ENCODE measurements at places on chromosomes 16 and 17. TPM values are rescaled to one million over a fixed set of nuclear protein-coding genes. Genes with fewer than 3 reads are reported as not detected.

The HNF1B gene
- total RNA-seq, result not detected

The SPIRE2 gene
- 6.9 TPM for total RNA-seq

The ACBD4 gene
- 10.5 TPM for total RNA-seq

The CTRB1 gene
- total RNA-seq, result not detected

The STH gene
- total RNA-seq, result not detected

The CCL7 gene
- total RNA-seq, result not detected

The MEAK7 gene
- total RNA-seq, result 21.5 TPM

The ABHD15 gene
- total RNA-seq, result 2.5 TPM

The TLCD1 gene
- 50.7 TPM for total RNA-seq

The CYTH1 gene
- total RNA-seq, result 9.7 TPM

The SLC7A6OS gene
- total RNA-seq, result 21.1 TPM

- H3K27me3 ChIP-seq, result no peaks in the 10 kb centered on the region
- DNase-seq, result no peak
- H3K4me1 ChIP-seq, result no peaks in the 10 kb centered on the region
- H3K4me3 ChIP-seq, result no peak overlapping the region
- peaks cover 38% of the 10 kb centered on the region for H3K36me3 ChIP-seq
These were observed 32.6 kb downstream of the MED13 start for GRCh38 chr17:62032480-62032879.

DNA sequence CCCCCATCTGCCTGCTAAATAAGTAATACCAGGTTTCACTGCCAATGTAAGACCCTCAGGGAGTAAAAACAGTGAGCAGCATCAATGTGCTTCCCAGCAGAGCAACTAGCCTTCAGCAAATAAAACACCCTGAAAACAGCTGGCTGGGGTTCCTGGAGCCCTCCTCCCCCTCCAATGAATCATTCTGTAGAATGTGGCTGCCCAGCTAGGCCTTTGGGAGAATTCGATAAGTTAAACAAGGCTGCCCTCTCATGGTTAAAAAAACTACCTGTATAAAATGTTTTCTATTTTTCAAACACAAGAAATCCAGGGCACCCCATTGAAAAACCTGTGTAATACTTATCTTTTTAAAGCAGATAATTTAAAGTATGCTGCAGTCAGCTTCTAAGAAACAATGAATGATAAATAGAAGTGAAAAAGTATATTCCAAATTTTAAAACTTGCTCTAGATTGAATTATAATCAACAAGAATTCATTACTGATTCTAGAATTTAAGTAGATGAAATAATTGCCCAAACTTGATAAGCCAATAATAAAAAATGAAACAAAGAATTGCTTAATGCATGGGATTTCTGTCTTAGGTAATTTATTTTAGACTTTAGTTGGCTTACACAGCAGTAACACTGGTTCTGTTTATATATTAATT, 9.4 kb upstream of the TOM1L1 start:
- no peaks in the 10 kb centered on the region for H3K36me3 ChIP-seq
- no peak overlapping the region for H3K27ac ChIP-seq
- H3K4me3 ChIP-seq, result no peak overlapping the region
- no peaks in the 10 kb centered on the region for H3K27me3 ChIP-seq
- no peaks in the 10 kb centered on the region for H3K4me1 ChIP-seq

DNA sequence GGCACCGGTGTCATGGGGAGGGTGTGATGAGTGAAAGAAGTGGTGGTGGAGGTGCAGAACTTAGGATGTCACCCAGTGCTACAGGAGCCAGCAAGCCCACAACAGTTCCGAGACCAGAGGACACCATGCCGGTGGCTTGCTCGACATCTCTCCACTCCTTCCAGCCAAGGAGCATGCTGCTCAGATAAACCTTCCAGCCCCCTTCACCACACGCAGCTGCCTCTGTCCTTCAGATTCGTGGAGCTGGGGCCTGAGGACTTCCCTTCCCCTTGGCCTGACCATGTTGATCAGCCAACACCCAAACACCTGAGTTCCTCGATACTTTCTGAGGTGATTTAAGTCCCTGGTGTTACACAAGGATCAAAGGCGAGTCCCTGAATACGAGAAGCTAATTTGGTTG, 188.8 kb upstream of the FOXF1 start:
- H3K36me3 ChIP-seq, result no peaks in the 10 kb centered on the region
- H3K27ac ChIP-seq, result no peak overlapping the region
- H3K4me3 ChIP-seq, result no peak overlapping the region
- no peak for DNase-seq
- no peaks in the 10 kb centered on the region for H3K4me1 ChIP-seq

- DNase-seq, result no peak
- H3K36me3 ChIP-seq, result no peaks in the 10 kb centered on the region
- no peak overlapping the region for H3K4me3 ChIP-seq
These were observed 13.9 kb downstream of the NGFR start for GRCh38 chr17:49508866-49509587.

GRCh38 chr17:76537288-76537577, 276 bp downstream of the CYGB start:
- peak overlapping the region; percentile 67 for H3K4me3 ChIP-seq
- DNase-seq, result peak; percentile 69
- peaks cover 20% of the 10 kb centered on the region for H3K27me3 ChIP-seq
- H3K4me1 ChIP-seq, result peaks cover 2% of the 10 kb centered on the region
- no peaks in the 10 kb centered on the region for H3K36me3 ChIP-seq

GRCh38 chr17:55005520-55005919, 37.0 kb downstream of the STXBP4 start:
- no peaks in the 10 kb centered on the region for H3K4me1 ChIP-seq
- no peaks in the 10 kb centered on the region for H3K27me3 ChIP-seq
- H3K36me3 ChIP-seq, result no peaks in the 10 kb centered on the region
- no peak overlapping the region for H3K4me3 ChIP-seq

DNA sequence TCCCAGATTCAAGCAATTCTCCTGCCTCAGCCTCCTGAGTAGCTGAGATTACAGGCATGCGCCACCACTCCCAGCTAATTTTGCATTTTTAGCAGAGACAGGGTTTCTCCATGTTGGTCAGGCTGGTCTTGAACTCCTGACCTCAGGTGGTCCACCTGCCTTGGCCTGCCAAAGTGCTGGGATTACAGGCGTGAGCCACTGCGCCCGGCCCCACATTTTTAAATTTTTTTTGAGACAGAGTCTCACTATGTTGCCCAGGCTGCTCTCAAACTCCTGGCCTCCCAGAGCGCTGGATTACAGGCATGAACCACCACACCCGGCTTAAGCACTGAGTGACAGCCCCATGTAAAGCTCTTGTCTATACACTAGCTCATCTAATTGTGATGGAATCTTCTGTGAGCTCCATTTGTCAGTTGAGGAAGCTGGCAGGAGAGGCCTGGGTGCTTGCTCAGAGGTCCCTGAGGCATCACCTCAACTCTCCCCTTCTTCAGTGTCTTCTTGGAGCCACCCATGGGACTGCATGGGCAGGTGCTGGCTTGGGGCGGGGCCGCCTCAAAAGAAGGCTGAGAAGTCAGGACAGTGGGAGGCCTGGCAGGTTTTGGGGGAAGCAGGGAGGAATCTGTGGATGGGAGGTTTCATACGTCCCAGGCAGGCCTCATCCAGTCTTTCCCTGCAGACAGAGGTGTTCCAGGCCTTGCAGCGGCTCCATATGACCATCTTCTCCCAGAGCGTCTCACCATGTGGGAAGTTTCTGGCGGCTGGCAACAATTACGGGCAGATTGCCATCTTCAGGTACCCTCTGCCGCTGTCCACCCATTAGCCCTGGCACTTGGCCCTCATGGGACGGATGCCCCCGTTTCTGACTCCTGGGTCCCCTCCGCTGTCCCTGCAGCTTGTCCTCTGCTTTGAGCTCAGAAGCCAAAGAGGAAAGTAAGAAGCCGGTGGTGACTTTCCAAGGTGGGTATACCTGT, 1.5 kb downstream of the THOC6 start:
- peak overlapping the region; percentile 10 for H3K4me3 ChIP-seq
- peak; percentile 23 for DNase-seq
- H3K27ac ChIP-seq, result no peak overlapping the region
- peaks cover 2% of the 10 kb centered on the region for H3K4me1 ChIP-seq
- H3K27me3 ChIP-seq, result no peaks in the 10 kb centered on the region

DNA sequence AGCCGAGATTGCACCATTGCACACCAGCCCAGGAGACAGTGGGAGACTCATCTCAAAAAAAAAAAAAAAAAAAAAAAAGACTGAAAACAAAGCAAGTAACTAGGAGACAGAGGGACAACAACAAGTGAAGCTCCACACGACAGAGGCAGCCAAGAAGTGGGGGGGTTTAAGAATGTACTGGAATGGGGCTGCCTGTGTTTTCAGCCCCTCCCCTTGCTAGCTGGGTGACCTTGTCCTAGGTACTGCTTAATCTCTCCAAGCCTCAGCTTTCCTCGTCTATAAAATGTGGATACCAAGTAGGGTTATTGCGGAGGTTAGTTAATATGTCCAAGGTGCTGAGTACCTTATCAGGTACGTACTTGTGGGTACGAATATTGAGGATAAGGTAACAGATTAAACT, 163.8 kb upstream of the CACNG5 start:
- DNase-seq, result no peak
- no peaks in the 10 kb centered on the region for H3K4me1 ChIP-seq
- H3K4me3 ChIP-seq, result no peak overlapping the region
- H3K36me3 ChIP-seq, result no peaks in the 10 kb centered on the region
- H3K27ac ChIP-seq, result no peak overlapping the region

DNA sequence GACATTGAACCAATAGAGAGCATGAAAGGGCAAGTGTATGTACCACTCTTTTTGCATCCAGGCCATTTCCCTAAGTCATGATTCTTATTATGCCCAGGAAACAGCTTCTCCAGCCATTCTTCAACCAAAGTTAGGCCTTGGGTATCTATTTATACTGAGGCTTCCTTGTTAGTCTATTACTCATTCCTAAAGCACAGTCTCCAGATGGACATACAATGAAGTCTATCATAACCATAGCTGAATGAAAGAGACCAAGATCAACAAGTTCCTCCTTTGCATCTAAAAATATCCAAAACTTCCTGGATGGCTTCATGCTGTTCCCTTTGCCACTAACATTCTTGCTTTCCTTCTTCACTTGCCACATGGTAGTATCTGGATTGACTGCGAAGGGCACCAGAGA, 265.9 kb downstream of the CDH8 start:
- H3K27me3 ChIP-seq, result no peaks in the 10 kb centered on the region
- no peak overlapping the region for H3K4me3 ChIP-seq
- H3K4me1 ChIP-seq, result peaks cover 2% of the 10 kb centered on the region
- H3K36me3 ChIP-seq, result no peaks in the 10 kb centered on the region

DNA sequence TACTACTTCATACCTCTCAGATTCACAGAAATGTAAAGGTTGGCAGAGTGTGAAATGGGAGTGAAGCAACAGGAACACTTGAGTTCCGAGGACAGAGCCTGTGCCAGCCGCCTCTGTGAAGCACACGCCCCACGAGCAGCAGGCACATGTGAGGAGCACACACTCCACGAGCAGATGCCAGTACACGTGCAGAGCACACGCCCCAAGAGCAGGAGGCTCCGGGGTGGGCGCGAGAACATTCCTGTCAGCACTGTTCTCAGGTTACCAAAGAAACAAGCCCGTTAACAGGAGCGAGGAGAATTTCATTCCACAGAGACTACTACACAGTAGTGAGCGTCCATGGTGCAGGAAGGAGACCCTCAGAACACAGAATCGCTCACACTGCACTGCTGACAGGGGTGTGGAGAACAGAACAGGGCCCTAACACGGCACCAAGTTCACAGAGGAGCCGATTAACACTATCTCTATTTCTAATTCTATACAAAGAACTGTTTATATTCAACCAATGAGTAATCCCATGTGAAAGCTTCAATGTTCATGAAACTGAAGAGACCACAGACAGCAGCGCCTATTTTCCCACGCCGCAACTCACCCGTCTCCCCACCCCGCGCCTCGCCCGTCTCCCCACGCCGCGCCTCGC, 40.1 kb downstream of the KLHDC4 start:
- DNase-seq, result no peak
- peaks cover 85% of the 10 kb centered on the region for H3K36me3 ChIP-seq
- H3K4me3 ChIP-seq, result no peak overlapping the region
- H3K27me3 ChIP-seq, result no peaks in the 10 kb centered on the region

GRCh38 chr16:76265434-76266045, 11.7 kb upstream of the CNTNAP4 start:
- H3K27ac ChIP-seq, result no peak overlapping the region
- peak; percentile 76 for DNase-seq
- H3K4me1 ChIP-seq, result no peaks in the 10 kb centered on the region
- H3K36me3 ChIP-seq, result no peaks in the 10 kb centered on the region
- no peaks in the 10 kb centered on the region for H3K27me3 ChIP-seq
- no peak overlapping the region for H3K4me3 ChIP-seq

DNA sequence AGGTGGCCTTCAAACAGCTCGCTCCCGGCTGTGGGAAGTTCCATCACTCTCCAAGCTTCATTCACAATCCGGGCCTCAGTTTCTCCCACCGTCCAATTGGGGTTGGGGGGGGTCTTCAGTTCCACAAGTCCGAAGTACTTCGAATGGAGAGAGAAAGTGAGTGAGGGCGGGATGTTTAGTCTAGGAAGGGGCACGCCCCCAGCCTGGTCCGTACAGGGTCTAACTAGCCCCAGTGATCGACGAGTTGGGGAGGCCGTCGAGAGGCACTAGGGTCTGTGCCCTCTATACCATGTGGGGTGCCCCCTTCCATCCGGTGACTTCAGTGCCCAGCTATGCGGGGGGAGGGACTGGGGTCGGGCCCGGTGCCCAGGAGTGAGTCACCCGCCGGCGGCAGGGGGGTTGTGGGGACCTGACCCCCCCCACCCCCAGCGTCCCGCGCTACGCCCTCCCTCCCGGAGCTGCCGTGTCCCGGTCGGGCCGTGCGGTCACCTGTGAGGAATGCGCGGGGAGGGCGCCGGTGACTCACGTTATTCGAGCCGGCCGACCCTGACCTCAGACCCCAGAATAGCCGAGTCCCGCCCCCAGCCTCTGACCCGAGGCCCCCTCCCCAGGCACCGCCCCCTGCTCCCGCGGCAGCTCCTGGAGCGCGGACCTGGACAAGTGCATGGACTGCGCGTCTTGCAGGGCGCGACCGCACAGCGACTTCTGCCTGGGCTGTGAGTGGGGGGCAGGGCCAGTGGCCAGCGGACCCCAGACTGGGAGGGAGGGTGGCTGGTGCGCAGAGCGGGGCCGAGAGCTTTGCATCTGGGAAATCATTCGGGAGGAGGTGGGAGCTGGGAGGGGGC, 658 bp downstream of the TNFRSF12A start:
- peaks cover 2% of the 10 kb centered on the region for H3K4me1 ChIP-seq
- H3K27me3 ChIP-seq, result no peaks in the 10 kb centered on the region
- peak overlapping the region; percentile 96 for H3K4me3 ChIP-seq
- peak; percentile 96 for DNase-seq
- H3K36me3 ChIP-seq, result peaks cover 25% of the 10 kb centered on the region

GRCh38 chr16:81645266-81645694, 133.8 kb upstream of the PLCG2 start:
- H3K27me3 ChIP-seq, result no peaks in the 10 kb centered on the region
- H3K4me1 ChIP-seq, result peaks cover 4% of the 10 kb centered on the region
- no peak overlapping the region for H3K27ac ChIP-seq
- peak; percentile 51 for DNase-seq

GRCh38 chr16:56388209-56388608, 37.1 kb downstream of the AMFR start:
- no peak overlapping the region for H3K4me3 ChIP-seq
- no peaks in the 10 kb centered on the region for H3K4me1 ChIP-seq
- no peak overlapping the region for H3K27ac ChIP-seq
- peaks cover 70% of the 10 kb centered on the region for H3K36me3 ChIP-seq

Measured in H9 (cell line).